ENCODE measurements at places on chromosomes 12 and 14.

DNA sequence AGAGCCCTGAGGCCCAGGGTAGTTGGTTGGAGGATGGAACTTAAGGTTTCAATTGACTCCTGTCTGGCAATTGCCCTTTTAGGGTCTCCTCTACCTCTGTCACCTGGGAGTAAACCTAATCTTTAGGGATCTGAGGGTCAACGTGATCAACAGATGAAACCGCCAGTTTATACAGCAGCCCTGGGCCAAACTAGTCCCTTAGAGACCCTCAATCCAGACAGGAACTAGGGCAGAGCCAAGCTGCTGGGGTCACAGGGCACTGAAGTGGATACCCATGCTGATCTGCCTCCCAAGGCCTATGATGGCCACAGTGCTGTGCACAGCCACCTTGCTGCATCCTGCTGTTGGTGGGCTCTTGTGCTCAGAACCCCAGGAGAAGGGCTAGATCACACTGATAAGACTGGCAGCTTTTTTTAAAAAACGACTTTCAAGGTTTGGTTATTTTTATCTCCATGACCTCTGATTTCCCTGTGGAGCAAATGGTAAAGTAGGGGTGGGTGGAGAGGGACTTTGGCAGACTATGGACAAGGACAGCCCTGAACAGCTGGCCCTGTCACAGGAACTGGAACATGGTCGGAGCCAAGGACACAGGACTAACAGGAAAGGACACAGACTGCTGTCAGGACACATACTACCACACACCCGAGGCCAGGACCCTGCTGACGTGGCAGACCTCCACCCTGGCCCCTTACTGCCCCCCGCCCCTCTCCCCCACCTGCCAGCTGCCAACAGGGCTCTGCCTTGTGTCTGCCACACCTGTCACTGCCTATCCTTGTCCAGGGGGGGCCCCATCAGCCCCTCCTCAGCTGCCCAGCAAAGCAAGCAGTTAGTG is 474 bp downstream of the FITM1 start:
- DNase-seq, result no peak

GRCh38 chr12:15636060-15636890 is 152.9 kb downstream of the EPS8 start:
- DNase-seq, result no peak

DNA sequence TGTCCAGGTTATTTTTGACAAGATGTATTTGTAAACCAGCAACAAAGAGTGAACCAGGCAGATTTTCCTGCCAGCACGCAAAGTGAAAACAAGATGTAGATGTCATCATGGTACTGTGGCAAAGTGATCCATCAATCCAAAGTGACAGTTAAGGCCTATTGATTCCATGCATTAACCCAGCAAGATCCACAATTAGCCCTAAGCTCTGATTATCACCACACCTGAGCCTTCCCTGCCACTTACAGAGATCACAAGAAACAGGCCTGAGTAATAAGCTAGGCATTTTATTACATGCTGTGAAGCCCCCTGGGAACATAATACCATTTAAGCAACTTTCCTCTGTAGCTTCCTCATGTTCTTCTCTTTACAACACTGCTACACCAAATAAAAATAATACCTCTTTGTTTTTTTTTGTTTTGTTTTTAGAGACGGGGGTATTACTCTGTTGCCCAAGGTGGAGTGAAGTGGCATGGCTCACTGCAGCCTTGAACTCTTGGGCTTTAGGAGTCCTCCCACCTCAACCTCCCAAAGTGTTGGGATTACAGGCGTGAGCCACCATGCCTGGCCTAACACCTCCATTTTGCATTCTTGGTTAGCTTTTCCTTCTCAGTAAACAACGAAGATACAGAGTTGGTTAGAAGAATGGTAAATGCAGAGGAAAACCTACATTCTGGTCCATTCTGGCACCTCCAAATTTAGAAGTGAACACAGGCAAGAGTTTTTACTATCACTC is 85.5 kb downstream of the STON2 start:
- DNase-seq, result no peak

DNA sequence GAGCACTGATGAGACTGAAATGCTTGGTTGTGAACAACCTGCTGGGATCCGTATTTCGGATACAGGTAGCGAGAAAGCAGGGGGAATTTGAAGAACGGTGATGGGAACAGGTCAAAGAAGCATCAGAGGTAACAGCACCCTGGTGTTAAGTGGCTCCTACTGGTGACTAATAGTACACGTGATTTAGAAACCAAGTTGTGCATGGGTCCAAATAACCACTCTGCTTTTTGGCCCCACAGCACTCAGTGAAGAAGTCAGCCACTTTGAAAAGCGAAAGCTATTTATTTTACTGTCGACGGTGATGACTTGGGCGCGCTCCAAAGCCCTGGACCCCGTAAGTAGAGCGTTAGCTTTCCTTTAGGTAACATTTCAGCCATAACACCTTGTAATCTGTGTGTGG is 16.7 kb downstream of the AK7 start:
- no peak for DNase-seq

DNA sequence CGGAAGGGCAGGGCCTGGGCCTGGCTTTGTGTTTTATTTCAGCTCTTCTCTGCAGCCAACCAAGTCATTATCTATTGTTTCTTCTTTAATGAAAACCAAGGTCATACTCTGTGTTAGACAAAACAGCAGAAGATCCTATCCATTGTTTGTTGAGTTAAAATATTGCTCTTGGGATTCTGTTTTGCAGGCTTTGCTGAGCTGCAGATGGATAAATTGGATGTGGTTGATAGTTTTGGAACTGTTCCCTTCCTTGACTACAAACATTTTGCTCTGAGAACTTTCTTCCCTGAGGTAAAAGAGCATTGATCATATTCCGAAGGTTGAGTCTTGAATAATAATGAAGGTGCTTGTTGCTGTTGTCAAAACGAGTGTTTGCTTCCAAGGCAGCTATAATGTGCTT is 106.6 kb downstream of the PLXNC1 start:
- no peak for DNase-seq

DNA sequence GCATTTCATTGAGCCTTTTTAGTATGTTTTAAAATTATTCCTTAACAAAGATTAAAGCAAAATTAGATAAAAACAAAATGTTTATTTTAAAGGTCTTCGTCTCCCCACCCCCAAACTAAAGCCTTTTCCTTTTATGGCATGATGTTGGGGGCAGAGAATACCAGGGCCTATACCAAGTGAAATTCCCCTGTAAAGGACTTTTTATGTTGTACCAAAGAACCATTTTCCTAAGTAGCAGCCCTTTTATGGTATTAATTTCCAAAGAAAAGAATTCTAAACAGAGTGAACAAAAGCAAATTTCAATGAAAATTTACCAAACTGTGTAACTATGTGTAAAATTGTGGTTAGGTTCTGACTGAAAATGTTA is 71.9 kb upstream of the GNPNAT1 start:
- DNase-seq, result no peak

GRCh38 chr12:100715976-100716944 is 78.3 kb upstream of the ANO4 start:
- no peak for DNase-seq

DNA sequence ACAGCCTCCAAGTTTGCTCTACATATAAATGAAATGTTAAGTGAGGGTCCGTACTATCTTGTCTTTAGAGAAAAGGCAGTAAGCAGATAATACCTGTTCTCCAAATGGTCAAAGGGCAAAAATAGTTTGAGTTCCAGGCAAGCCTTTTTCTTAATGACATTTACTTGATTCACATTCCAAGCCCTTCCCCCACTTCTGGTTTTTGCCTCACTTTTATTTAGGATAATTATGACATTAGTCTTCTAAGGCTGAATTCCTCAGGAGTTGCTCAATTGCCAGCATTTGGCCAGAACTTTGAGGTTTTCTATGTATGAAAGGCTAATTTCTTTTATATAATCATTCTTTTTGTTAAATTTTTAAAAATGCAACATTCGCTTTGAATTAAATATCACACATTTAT is 62.5 kb upstream of the DUSP6 start:
- DNase-seq, result no peak

- no peak for DNase-seq
These were observed 204.5 kb upstream of the TBX3 start for GRCh38 chr12:114888448-114888847.

- no peak for DNase-seq
These were observed 68.6 kb downstream of the EP400 start for GRCh38 chr12:132018193-132018916.

- DNase-seq, result no peak
These were observed 411 bp upstream of the DCAF4 start for GRCh38 chr14:72925815-72926291.

Data from NCI-H1930 (cell line).